ENCODE measurements at places on chromosomes 12 and 14.

DNA sequence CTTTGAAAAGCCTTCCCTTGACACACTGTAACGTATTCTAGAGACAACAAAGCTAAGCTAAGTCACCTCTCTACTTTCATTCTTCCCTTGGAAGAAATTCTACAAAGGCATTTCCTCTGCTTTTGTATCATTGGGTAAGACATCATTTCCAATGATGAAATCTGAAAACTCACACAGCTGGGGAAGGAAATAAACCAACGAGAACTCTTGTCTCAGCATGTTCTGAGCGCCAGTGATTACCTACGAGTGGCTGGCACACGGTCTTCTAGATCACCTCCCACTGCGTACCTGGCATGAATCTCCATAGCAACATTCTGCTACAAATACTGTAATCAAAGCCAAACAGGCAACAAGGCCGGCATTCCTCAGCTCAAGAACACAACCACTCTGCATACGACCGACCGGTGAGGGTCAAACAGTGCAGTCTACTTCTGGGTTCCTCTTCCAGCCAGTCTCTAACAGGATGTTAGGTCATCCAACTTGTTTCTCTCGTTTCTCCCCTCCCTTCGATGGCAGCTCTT lies 7.6 kb downstream of the VPS37B start:
- DNase-seq = peak; percentile 59

DNA sequence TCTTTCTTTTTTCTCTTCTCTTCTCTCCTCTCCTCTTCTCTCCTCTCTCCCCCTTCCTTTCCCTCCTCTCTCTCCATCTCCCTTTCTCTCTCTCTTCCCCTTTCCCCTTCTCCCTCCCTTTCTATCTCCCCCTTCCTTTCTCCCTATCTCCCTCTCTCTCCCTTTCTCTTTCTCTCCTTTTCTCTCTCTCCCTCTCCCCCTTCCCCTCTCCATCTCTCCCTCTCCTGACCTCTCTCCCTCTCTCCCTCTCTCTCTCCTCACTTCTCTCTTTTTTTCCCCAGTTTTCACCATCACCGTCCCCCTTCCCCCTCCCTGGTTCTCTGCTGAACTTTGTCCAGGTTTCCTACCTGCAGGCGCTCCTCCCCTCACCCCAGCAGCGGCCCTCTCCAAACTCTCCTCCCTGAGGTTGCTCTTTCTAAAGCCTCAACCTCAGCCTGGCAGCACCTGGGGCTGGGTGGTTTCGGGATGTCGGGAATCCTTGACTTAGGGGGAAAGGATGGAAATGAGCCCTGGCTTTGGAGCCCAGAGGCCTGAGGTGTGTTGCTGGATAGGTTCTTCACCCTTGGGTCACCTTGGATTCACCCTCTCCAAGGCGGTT lies 14.7 kb upstream of the TBX3 start:
- no peak for DNase-seq

DNA sequence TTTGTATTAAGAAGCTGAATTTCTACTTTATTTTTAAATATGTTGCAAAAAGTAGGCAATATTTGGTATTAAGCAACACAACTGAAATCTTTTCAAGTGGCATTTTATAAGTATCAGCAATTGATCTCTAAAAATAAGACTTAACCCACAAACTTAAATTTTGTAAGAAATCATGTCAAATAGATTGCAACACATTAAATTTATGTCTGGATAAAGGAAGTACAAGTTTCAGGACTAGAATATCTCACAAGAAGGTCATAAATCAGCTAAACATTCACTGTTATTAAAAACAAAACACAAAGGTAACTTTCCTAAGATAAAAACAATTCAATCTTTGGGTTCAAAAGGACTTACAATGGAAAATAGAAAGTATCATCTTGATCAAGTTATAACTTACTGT lies 32.8 kb downstream of the CPNE8 start:
- DNase-seq = no peak

GRCh38 chr12:5956987-5957386 lies 11.9 kb upstream of the ANO2 start:
- DNase-seq = no peak

GRCh38 chr14:77024171-77024691 lies 4.3 kb downstream of the IRF2BPL start:
- no peak for DNase-seq

- no peak for DNase-seq
Measured at GRCh38 chr12:106096376-106096775, 42.4 kb downstream of the NUAK1 start.

DNA sequence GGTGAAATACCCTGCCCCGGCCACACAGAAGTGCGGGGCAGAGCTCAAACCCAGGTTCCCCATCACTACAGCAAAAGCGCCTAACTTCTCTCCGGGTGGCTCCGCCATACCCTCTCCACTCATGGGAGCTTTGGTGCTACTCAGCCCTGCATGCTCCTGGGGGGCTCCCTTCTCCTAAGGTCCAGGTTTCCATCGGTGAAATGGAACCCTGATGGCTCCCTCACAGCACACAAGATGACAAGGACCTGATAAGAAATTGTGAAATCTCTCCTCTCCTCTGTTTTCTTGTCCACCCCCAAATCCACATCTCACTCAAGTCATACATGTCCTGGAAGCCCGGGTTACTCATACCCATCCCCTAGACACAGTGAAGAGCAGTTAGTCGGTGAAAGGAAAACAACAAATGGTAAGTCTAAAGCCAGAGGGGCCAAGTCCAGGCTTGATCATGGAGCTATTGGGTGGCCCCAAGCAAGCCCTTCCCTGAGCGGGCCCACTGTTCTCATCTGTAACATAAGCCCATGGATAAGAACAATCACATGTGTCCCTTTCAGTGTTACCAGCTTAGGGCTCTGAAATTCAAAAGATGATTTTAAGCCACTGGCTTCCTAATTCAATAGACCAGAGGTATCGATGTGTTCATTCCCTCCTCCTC lies 317.5 kb downstream of the BCL11B start:
- DNase-seq = no peak

GRCh38 chr12:13437541-13437940 lies 241.0 kb downstream of the EMP1 start:
- DNase-seq = no peak

GRCh38 chr12:2638273-2639019 lies 156.3 kb upstream of the FKBP4 start:
- DNase-seq = no peak

DNA sequence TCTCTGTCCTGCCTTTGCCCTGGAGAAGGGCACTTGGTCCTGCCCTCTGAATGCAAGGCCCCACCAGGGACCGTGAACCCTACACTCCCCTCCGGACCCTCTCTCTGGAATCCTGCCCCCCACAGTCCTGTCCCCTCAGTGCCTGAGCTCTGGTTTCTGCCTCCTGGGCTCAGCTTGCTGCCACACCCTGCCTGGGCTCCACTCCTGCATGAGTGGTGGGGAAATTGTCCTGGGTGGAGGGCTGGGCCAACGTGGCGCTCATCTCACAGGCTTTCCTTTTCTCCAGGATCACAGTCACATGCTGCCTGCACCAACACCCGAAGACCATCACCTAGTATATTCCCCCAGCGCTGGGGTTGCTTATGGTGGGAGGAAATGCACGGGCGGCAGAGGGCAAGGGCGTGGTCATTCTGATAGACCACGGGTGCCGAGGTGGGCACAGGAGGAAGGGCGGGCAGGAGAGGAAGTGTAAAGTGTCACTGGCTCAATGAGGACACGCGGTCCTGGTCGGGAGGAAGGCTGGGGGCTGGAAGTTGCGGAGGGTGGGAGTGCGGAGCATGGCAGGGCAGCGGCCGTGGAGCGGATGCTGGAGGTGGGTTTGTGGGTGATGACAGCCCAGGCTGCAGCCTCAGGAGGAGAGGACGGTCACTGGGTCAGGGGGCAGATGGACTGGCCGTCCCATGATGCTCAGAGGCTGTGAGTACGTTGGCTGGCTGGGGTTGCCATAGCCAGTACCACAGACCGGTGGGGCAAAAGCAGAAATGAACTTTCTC lies 99.5 kb downstream of the KIF26A start:
- no peak for DNase-seq

All from brain microvascular endothelial cell (primary cell).